Stimulated activated naive CD4-positive, alpha-beta T cell treated with Interleukin-2 at 50 U/mL for 16 hours (primary cell): ENCODE measurements at places on chromosomes 3 and 15.

GRCh38 chr15:43873651-43874050 lies 46.8 kb downstream of the WDR76 start:
- DNase-seq: no peak

DNA sequence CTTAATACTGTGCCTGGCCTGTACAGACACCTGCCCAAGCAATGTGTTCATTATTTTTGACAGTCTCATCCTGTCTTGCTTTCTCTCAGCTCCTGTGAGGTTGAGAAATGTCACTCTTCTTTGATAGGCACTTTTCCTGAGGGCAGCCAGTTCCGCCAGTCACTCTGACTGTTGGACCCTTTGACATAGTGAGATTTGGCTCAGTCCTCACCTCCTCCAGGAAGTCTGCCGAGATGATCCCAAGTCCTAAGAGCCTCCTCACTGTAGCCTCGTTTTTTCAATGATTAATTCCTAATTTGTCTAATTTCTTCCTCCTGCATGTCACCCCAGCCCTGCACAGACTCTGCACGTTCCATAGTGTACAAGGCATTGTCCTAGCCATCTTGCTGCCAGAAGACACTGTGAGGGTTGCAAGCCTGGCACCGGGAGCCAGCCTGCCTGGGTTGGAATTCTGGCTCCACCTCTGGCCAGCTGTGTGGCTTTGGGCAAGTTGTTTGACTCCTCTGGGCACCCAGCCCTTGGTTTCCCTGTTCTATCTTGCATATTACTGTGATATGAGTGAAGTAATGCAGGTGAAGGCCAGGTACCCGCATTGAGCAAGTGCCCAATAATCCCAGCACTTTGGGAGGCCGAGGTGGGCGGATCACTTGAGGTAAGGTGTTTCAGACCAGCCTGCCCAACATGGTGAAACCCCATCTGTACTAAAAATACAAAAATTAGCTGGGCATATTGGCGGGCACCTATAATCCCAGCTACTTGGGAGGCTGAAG lies 24.3 kb downstream of the RPLP1 start:
- DNase-seq: no peak

DNA sequence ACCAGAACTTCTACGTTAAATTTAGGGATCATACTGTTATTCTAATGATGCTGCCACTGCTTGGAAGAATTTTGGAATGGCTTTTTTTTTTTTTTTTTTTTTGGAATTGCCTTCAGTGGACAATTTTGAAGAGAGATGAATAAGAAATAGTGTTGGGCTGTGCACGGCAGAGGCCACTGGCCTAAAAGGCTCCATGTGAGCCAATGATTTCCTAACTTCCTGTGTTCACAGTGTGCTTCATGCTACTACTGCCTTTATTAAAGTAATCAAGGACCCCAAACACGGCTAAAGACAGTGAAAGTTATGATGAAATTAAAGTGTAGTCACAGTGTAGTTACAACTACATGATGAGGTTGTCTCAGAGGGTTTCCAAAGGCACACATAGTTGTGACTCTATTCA lies 100.8 kb upstream of the TNFAIP8L3 start:
- no peak for DNase-seq

DNA sequence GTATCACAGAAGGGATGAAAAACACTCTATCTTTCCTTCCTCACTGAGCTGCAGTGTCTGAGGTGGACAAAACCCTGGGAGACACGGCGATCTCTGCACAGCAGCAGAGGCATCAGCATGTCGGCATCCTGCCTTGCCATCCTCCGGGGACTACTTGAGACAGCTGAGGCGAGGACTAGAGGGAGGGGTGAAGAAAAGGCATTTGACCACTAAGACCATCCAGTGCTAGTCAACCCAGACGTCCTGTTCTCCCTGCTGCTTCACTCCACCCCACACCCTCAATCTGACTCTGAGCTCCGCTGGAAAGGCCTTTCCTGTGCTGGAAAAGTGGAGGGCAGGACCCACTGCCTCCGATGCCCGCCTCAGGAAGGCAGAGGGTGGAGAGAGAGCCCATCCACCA lies 67.3 kb downstream of the VGLL4 start:
- no peak for DNase-seq

DNA sequence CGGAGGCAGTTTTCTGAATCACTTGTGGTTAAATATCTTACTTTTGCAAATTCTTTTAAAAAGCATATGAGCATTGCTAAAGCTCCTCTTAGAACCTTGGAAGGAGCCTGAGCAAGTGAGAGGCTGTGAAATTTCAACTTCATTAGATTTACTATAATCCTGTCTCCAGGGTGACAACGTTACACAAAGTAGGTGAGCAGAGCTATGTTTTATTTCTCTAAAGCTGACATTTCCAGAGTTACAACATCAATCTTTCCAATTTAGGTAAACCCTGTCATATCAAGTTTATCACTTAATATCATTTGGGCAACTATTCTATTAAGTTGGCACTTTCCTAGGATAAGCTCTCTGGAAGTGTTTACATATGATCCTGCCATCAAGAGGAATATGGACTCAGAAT lies 544.9 kb upstream of the CBLB start:
- DNase-seq: no peak

DNA sequence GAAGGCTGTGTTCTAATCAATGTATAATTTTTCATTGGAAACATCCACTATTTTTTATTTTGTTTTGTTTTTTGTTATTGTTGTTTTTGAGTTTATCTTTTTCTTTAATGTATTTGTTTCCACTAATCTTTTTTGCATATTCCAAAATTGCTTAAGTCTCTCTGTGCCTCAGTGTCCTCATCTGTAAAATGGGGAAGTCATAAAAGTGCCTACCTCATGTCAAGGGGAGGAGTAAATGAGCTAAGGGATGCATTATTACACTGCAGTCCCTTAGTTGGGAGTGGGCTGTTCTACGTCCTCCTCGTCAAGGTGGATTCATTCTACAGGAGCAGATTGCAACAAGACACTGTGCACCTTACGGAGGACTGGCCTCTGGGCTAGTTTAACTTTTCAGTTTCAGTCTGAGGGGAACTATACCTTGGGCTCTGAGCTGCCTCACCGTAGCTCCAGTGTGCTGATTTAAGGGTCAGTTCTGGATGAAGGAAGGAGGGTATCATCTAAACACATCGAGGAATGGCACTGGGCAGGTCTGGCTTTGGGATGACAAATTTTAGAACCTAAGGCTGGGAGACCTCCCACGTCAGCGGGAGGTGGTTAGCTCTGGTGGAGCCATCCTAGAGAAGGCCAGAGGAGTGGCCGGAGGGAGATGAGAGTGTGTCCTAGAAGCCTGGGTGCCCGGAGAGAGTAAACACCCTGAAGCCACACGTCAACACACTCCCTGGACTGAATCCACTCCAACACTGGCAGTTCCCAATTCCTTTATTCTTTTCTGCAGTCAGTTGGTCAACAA lies 5.1 kb upstream of the SRP14 start:
- no peak for DNase-seq

GRCh38 chr15:72168808-72169190 lies 28.8 kb downstream of the GRAMD2A start:
- DNase-seq: no peak
